ENCODE measurements at places on chromosomes 16 and 17.

DNA sequence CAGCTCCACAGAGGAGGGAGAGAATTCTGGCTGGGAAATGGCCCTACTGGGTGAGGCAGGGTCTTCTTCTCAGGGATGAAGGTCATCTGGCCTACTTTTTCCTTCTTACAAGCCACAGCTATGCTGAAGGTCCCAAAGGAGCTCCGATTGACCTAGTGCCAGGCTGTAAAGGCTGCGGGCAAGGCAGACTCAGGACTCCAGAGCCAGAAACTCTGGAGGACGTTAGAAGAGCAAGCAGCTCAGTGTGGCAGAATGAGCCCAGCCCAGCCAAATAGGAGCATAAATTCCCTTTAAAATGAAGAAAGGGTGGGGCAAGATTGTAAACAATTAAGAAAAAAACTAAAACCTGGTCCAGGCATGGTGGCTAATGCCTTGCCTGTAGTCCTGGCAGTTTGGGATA is 20.1 kb upstream of the CNOT1 start:
- no peak for DNase-seq

GRCh38 chr17:16818821-16819683 is 129.0 kb downstream of the CCDC144A start:
- no peak for DNase-seq

- DNase-seq, result no peak
These were observed 101.2 kb downstream of the TTC19 start for GRCh38 chr17:16100737-16101400.

DNA sequence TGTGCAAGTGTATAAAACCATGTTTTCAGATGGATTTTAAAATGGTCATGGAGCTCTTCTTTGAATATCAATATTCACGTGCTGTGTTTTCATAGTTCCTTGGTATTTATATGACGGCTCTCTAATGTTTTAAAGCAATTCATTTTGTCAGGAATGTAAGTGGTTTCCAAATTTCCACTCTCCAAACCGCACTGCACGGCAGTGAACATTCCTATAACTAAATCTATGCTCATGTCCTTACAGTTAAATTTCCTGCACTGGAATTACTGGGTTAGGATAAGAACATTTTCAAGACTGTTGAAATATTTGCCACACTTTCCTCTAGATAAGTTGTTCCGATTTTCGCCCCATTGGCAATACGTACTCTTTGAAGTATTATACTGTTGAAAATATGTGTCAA is 398.9 kb downstream of the PMP22 start:
- no peak for DNase-seq

- no peak for DNase-seq
These were observed 3.1 kb upstream of the POLG2 start for GRCh38 chr17:64499805-64500486.

DNA sequence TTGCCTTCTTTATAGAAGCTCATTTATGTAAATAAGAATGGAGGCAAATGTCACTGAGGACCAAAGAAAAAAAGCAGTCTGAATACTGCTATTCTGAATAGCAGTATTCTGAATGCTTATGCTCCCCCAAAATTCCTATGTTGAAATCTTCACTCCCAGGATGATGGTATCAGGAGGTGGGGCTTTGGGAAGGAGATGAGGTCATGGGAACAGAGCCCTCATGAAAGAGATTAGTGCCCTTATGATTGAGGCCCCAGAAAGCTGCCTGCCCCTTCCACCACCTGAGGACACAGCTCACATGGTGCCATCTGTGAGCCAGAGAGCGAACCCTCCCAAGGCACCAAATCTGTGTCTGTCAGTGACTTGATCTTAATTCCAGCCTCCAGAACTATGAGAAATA is 28.8 kb downstream of the HEATR6 start:
- no peak for DNase-seq

DNA sequence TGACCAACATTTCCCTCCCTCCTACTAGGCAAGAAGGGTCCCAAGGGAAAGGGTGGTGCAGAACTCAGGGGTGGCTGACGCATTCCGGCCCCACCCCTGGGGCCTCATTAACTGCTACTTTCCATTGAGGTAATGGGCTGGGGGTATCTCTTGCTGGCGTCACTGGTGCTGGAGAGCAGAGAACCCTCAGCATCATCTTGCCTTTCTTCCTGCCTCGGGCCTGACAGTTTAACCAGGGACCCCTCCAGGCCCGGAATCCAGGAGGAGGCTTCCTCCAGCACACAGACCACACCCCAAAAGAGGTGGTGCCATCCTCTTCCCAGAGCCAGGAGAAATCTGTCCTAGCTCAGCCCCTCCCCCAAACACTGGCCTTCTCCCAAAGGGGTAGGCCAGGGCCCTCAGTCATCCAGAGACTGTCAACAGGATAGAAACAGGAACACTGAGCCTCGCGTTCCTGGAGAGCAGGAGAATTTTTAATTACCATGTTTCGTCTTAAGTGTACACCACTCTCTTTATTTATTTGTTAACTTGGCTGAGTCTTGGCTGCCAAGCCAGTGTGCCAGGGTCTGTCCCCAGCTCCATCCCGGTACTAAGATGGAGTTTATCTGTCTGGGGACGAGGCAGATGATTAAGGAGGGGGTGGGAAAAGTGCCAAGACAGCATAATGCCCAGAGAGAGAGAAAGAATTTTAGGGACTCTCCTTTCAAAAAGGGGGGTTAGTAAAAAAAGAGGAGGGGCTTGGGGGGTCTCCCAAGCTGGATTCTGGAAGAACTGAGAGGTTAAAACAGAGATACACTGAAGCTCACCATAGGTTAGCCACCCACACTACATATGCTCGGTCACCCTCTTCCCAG is 5.1 kb downstream of the ETV4 start:
- DNase-seq, result no peak

DNA sequence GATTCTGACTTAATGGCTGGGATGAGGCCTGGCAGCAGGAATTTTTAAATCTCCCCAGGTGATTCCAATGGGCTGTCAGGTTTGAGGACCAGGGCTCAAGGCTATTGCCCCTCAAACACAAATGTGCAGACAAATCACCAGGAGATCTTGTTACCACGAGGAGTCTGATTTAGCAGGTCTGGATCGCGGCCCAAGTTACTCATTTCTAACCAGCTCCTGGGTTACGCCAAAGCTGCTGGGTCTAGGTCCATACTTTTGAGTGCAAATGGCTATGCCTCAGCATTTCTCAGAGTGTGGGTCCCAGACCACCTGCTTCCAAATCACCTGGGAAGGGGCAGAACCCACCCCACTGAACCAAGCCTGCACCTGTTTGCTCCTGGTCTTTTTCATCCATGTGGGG is 33.1 kb downstream of the CNGB1 start:
- DNase-seq, result no peak

DNA sequence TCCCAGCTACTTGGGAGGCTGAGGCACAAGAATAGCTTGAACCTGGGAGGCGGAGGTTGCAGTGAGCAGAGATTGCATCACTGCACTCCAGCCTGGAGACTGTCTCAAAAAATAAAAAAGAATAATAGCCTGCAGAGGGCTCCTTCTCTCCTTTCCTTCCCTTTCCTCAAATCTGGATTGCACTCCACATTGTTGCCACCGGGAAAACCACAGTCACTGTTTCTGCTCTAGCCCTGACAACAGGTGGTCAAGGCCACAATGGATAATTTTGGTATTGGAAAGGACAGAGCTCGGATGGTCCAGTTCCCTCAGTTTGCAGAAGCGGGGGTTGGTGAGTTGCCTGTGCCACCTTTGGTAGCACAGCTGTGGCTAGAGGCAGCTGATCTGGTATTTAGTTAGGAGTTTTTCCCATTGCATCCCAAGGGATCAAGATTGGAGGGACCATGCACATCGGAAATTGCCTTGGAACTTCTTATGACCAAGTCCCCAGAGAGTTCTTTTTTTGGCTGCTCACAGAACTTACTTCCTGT is 44.7 kb upstream of the PRSS54 start:
- no peak for DNase-seq

DNA sequence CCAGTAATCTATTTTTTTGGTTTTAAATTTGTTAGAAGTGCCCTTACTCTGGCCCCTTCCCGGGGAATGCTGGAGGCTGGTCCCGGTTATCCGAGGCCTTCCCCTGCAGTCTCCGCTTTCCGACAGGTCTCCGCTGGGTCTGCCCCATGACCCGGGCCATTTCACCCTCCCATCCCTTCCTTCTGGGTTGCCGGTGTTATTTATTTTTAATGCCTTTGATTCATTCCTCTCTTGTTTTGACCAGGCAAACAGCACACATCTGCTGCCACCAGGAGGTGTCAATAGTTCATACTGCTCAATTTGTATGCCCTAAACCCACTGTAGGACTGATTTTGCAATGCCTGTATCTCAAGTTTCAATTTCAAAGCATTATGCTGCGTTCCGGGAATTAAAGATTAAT is 113.2 kb upstream of the IRX5 start:
- DNase-seq, result no peak

GRCh38 chr17:304461-304860 is 48.1 kb downstream of the RPH3AL start:
- DNase-seq, result no peak

- no peak for DNase-seq
These were observed 266.0 kb upstream of the ZFHX3 start for GRCh38 chr16:73313950-73314349.

DNA sequence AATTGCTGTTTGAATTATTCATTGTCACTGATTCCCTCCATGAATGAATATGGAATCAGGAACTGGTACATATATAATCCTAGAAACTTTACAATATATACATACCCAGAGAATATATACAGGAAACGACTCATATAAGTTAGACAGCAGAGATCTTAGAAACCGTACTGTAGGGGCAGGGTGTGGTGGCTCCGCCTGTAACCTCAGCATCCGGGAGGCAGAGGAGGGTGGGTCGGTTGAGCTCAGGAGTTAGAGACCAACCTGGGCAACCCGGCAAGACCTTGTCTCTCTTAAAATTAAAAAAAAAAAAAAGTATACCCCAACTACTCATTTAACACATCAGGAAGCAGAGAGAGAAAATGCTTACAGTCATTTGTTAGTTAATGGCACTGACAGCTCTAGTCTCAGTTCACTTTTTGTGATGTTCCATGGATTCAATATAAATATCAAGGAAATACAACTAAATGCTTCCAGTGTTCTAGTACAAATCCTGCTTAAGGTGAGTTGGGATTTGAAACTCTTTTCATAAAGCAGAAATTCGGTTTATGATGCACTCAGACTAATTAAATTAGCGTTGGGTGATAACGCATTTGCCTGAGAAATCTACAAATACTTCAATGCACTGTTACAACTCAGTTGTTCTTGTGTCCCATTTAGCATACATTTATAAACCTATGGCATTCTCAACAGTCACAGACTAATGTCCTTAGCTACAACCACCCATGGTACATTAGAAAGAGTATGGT is 5.6 kb downstream of the GLG1 start:
- peak; percentile 90 for DNase-seq

DNA sequence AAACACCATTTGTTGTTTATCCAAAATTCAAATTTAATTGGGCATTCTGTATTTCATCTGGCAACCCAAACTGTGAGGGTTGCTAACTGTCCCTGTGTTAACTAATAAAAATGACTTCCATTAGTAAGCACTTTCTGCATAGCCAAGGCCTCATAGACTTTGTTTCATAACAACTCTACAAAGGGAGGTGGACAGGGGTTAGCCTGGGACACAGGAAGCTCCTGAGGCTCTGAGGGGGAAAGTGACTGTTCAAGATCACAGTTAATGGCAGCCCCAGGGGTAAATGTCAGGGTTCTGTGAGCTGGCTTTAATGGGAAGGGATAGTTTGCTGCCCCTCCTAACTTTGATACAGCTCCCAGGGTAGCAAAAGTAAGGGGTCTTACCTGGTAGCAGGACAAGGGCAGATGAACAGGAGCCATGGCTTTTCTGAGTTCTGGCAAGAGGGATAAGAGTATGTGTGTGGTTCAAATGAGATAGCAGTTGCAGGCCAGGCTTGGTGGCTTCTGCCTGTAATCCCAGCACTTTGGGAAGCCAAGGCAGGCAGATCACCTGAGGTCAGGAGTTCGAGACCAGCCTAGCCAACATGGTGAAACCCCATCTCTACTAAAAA is 2.2 kb downstream of the HEATR9 start:
- DNase-seq, result no peak

GRCh38 chr17:82892899-82893565 is 53.2 kb upstream of the ZNF750 start:
- peak; percentile 90 for DNase-seq

DNA sequence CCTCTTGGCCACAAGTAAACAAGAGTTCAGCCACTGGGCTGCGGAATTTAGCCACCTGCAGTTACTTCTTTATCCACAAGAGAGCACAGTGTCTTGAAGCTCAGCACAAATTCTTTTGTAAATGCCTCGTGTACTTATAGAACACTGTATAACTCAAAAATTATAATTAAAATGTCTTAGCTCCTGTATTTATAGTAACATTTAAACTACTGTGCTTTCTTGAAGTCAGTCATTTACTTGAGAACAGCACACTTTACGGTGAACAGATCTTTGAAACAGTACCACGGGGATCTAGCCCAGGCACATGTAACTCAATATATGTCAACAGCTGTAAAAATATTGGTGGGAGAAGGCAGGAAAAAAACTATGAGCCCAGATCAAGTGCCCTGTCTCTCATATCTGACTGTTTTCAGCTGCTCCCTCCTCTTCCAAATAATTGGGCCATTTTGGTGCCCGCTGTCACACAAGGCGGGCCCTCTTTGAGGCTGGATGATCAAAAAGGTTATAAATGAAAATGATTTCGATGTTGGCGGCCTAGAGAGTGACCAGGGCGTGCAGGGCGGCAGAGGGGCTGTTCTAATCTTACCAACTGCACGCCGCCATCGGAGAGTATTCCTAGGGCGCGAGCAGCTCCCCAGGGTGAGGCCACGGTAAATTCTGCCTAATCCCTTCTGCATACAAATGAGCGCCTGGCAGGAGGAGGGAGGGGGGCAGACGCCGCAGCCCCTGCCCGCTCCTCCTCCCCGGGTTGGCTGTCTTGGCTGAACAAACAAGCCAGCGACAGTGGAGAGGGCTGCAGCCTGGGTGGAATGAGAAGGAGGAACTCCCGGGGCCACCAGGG is 183.2 kb downstream of the C16orf78 start:
- DNase-seq, result no peak

- DNase-seq, result peak; percentile 51
These were observed 46.1 kb downstream of the WSB1 start for GRCh38 chr17:27339836-27340550.

DNA sequence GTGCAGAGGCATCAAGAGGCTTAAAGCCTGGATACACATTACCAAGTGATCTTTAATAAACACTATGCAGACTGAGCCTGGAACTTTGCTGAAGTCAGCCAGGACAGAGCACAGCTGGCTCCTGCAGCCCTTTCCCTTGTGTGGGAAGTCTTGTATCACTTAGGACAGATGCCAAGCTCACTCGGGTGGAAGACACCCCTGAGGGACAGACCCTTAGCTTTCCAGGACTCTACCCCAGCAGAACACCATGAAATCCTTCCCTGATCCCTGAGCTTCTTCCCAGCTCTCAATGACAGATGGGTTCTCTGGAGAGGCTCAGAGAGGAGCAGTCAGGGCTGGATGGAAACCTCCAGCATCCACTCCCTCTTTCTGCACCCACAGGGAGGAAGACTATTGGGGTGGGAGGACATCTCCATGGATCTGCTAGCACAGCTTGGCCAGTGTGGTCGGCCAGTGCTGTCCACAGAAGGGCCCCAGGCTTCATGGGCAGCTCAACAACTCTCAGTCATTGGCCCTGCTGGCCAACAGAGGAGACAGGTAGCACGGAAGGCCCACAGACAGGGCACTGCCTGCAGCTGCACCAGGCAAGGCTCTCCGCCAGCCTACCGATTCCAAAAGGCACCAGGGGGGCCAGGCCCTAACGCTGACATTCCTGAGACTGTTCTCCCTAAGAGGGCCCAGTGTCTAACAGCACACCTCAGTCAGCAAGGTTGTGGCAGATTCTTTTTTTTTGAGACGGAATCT is 15.9 kb downstream of the RAB5C start:
- no peak for DNase-seq

GRCh38 chr17:42459256-42459800 is 650 bp downstream of the ATP6V0A1 start:
- DNase-seq, result peak; percentile 42

- peak; percentile 86 for DNase-seq
These were observed 33.2 kb upstream of the PLCG2 start for GRCh38 chr16:81745704-81746558.

All from activated CD8-positive, alpha-beta memory T cell treated with anti-CD3 and anti-CD28 coated beads, Interleukin-2, amount 10 ng/mL, durations not matched to agents 7 days and 5 days (primary cell).